ENCODE measurements at places on chromosomes 6 and 20.

- DNase-seq, result peak; percentile 27
Measured at GRCh38 chr6:20335872-20336271, 65.8 kb upstream of the E2F3 start.

GRCh38 chr6:52306972-52307870 lies 22.7 kb upstream of the MCM3 start:
- DNase-seq, result no peak

GRCh38 chr6:19842030-19842615 lies 5.0 kb downstream of the ID4 start:
- DNase-seq, result no peak

DNA sequence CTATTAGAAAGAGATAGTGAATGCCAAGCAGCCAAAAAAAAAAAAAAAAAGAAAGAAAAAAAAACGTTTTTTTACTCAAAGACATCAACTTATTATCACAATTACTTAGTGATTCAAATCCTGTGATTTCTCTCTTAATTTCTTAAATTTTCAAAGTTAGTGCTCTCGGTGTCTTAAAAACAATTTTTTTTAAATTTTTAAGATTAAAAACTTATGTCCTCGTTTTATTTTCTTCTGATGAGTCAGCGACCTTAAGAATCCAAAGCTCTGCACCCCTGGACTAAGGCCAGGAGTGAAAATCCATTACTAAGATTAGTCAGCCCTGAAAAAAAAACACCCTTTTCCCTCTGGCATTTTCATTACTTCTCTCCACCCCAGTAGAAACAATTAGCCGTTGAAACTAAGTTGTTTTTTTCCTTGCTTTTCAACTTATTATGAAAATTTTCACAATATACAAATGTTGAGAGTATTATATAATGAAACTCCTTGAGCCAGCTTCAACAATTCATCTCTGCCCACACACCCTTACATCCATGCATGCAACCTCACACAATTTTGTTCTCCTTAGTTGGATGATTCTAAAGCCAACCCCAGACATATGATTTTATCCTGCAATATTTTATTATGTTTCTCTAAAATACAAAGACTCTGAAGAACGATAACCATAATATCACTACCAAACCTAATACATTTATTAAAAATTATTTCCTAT lies 85.6 kb upstream of the CARMIL1 start:
- DNase-seq, result no peak

GRCh38 chr6:97231911-97232310 lies 51.1 kb downstream of the MMS22L start:
- DNase-seq, result peak; percentile 74

DNA sequence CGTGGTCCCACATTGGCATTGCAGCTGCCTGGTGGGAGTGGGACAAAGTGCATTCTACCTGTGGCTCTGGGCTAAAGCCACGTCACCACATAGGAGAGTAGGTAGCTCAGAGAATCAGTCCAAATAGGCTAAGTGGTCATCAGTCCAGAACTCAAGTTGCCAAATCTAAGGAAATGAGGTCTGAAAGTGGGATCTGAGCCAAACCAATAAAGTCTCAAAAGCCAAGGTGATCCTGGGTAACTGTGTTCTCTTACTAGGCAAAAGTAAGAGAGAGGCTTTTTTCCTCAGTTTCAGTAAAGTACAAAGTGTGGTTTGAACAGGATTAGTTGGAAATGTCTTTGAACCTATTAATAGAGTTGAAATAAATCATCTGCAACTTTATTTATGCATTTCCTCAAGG lies 68.6 kb upstream of the CNKSR3 start:
- DNase-seq, result no peak

- DNase-seq, result peak; percentile 24
Measured at GRCh38 chr6:149043476-149044130, 273.9 kb upstream of the TAB2 start.

- no peak for DNase-seq
Measured at GRCh38 chr6:21190701-21191100, 402.9 kb upstream of the SOX4 start.

GRCh38 chr6:165732696-165733488 lies 69.9 kb upstream of the PDE10A start:
- no peak for DNase-seq

DNA sequence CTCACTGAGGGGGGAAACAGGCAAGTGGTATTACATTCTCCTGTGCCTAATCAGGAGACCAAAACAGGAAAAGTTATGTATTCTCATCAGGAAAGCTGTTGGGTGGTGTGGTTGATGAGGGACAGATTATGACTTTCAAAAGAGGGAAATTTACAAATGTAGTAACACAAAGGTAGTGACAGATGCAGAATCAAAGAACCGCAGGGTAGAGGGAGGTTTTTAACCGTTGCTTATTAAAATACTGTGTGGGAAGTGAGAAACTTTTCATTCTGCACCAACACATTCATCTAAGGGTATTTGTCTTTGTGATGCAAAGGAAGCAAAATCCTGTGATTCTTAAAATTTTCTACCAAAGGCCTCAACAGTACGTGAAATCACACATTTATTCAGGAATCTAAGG lies 288.2 kb upstream of the MAN1A1 start:
- DNase-seq, result no peak

- DNase-seq, result no peak
Measured at GRCh38 chr6:1701668-1702353, 92.1 kb downstream of the FOXC1 start.

DNA sequence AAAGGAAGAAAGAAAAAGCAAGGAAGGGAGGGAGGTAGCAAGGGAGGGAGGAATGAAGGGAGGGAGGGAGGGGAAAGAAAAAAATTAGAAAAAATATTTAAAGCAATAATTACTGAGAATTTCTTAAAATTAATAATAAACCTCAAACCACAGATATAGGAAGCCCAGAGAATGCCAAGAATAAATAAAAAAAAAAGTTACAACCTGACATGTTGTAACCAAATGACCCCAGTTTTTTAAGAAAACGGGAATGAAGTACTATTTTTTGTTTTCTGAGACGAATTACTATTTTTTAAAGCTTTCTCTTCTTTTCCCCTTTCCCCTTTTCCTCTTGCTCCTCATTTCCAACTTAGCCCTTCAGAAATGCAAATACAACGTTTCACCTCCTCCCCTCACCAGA lies 16.7 kb downstream of the SLC17A1 start:
- DNase-seq, result no peak

DNA sequence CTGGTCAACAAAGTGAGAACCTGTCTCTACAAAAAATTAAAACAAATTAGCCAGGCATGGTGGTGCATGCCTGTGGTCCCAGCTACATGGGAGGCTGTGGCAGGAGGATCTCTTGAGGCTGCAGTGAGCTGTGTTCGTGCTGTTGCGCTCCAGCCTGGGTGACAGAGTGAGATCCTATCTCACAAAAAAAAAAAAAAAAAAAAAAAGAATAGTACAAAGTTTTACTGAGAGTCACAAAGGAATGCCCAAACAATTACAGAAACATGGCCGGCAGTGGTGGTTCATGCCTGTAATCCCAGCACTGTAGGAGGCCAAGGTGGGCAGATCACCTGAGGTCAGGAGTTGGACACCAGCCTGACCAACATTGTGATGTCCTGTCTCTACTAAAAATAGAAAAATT lies 14.8 kb upstream of the DSTN start:
- DNase-seq, result no peak

GRCh38 chr6:3176562-3177355 lies 19.4 kb upstream of the TUBB2A start:
- peak; percentile 88 for DNase-seq

DNA sequence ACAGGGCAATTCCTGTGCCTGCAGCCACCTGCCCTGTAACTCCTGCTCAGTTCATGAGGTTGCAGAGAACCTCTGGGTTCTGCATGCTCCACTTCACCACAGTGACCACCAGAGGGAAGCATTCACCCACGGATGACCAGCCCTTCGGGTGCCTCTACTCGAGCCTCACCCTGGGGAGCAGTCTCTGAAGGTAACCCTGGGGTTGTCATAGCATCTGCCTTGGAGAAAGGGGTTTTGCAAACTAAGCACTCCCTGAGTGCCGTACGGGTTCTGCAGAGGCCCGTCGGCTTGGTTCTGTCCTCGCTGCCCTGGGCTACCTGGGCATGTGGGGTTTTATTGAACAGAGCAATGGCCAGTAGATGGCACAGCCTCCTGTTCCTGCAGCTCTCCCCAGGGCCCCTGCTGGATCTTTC lies 10.2 kb upstream of the CST5 start:
- peak; percentile 25 for DNase-seq

- DNase-seq, result no peak
Measured at GRCh38 chr6:125781314-125781868, 9.4 kb upstream of the NCOA7 start.

- no peak for DNase-seq
Measured at GRCh38 chr6:17240803-17241500, 40.2 kb upstream of the RBM24 start.

GRCh38 chr20:55079917-55080316 lies 604.5 kb downstream of the DOK5 start:
- no peak for DNase-seq

- no peak for DNase-seq
Measured at GRCh38 chr6:124283486-124283885, 479.8 kb downstream of the NKAIN2 start.

DNA sequence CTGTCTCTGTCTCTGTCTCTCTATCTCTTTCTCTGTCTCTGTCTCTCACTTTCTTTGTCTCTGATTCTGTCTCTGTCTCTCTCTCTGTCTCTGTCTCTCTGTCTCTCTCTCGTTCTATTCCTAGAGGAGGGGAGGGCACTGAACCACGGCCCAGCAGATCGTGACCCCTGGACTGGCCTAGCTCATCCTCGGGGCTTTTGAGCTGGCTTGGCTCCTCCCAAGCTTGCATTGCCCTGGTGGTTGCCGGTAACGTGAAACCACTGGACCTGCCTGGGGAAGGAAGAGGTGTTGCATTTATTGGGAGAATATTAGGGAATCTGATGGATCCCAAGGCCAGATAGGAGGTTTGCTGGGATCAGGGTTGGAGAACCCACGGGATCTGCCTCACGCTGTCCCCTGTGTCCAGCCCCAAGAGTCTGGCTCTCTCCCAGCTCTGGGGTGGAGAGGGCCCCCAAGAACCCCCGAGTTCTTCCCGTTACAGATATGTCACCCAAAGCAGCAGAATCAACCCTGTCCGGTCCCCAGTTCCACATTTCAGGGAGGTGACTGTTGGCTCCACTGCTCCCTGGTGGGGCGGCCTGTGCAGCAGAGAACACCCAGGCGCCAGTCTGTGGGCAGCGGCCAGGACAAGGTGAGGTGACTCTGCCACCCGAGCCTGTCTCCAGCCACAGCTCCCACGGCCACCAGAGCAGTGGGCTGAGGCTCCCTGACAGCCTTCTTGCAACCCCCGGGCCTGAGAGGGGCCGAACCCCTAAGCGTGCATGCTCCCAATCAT lies 228.3 kb downstream of the TTLL2 start:
- DNase-seq, result no peak

- DNase-seq, result no peak
Measured at GRCh38 chr20:6942266-6942665, 174.8 kb downstream of the BMP2 start.

GRCh38 chr6:4665489-4666417 lies 110.5 kb upstream of the CDYL start:
- no peak for DNase-seq

DNA sequence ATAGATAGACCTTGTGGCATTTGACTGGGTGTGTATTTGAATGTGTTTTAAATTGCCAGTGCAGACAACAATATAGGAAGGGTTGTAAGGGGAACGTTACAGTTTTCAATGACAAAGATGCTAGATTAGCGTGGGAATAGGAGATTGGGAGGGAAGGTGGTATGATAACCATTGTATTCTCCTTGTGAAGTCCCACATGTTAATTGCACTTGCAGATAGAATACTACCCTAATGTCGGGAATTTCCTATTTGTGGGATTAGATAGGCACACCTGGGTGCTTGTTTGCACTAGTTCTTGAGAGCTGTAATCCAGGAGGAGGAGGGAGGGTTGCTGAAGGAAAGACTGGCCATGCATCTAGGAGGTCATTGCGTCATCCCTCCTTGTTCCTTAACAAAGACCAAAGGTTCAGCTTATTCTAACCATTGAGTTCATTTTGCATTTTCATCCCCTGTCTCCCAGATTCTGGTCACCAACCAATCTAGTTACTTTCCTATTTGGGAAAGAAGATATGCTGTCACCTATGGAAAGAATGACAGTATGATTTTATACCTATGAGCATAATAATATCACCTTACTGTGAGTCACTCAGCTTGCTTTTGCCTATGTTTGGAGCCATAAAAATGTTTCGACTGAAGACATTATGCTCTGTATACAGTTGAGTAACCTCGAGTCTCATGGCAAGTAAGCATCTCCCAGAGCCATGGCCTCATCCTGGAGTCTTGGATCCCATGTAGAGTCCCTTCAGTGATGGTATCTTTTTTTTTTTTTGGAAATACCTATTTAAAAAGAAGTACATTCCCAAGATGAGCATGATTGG lies 201.5 kb downstream of the DTNBP1 start:
- no peak for DNase-seq

GRCh38 chr20:12640251-12640650 lies 368.5 kb upstream of the SPTLC3 start:
- DNase-seq, result no peak

- DNase-seq, result no peak
Measured at GRCh38 chr6:4577406-4577805, 198.8 kb upstream of the CDYL start.

DNA sequence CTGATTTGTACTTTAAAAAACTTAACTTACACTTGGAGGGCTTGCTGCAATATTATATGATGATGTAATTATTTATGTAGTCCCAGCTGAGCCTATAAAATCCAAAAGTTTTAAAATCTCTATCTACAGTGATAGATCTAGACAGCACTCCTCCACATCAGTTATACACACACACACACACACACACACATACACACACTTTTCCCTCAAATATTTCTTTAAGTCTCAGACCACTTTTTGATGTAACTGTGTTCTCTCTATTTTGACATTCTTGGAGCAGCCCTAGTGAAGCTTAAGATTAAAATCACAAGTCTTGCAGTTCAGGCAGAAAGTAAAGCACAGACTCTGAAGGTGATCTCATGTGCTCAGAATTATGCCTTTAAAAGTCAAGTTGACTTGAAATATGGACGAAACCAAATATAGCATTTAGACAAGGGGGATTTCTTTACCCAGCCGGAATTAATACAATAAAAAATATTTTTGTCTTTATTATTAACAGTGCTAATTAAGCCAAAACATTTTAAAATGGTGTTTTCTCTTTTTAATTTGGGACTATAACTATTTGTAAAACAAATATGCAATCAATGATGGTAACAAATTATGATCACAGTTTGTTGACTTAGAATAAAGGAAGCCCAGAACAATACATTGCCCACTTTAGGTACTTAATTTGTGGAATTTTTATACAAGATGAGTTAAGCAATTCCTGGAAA lies 63.5 kb upstream of the TMEM30A start:
- DNase-seq, result no peak
